ENCODE measurements at places on chromosomes 6 and 20.

- DNase-seq, result no peak
Measured at GRCh38 chr6:112360498-112360897, 13.4 kb downstream of the RFPL4B start.

DNA sequence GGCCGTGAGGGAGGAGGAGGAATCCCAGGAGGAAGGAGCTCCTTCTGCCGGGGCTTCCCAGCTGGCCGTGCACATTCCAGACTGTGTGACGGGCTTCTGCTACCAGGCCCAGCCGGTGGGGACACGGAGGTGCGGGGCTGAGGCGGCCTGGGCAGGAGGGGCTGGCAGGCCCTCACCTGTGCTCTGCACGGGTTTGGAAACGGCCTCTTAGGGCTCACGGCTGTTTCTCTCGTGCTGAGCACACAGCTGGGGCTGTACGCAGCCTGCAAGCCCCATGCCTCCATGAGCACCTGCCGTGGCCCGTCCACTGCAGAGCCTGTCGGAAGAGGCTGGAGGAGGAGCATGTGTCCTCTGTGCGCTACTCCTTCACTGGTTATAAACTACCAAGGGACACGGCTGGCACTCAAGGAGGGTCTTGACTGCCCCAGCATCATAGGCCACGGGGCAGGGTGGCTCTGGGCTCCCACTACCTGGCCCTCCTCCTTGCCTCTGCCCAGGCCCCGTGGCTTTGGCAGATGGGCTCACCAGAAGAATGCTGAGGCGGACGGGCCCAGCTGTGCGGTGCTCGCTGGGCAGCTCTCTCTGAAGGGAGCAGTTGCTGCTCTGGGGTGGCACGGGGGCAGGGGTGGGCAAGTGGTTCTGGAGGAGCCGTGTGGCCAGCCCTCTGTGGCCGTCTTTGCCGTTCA lies 15.8 kb downstream of the NPEPL1 start:
- no peak for DNase-seq

GRCh38 chr6:129801909-129802308 lies 59.2 kb downstream of the TMEM244 start:
- DNase-seq, result no peak

- no peak for DNase-seq
Measured at GRCh38 chr6:138422861-138423260, 18.8 kb downstream of the HEBP2 start.

DNA sequence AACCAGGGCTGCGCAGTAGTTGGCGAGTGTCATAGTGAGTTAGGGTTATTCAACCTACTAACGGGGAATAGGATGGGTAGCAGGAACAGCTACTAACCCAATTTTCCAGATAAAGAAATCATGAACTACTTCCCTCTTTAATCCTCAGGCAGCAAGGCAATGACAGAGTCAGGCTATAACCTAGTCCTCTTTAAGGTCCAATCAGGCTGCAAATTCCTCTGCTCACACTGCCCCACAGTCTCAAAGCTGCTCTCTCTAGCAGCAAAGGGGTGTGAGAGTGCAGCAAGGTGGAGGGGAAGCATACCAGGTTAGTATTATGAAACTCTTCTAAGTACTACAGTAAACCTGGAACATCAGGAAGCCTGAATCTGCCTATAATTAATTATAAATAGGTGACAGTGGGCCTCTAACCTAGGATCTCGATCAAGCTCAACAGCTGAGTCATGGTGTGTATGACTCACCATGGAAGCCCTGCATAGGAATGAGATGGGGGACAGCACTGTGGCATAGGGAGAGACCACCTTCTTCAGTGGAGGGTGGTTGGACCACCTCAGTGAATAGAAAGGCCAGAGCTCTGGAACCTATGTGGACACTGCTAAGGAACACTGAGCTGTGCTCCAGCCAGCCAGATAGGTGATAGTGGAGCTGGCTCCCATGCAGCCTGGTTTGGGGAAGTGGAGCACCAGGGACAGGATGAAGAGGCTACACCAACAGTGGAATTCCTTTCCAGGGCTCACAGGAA lies 7.9 kb downstream of the PEX6 start:
- no peak for DNase-seq

DNA sequence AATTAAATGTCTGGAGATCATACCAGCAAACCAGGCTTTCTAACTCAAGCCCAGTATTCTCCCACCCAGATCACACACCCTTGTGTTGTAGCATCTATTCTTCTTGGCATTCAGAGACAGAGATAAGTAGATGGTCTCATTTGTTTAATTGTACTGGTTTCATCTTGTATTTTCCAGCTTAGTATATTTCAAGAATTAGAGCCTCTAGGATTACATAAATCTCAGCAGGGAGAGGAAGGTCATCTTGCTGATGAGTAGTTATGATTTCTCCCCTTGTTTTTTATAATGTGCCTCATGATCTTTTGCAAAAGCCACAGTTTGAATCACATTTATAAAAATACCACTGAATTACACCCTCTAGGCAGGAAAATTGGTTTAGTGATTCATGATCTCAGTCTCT lies 106.6 kb upstream of the NRSN1 start:
- no peak for DNase-seq

DNA sequence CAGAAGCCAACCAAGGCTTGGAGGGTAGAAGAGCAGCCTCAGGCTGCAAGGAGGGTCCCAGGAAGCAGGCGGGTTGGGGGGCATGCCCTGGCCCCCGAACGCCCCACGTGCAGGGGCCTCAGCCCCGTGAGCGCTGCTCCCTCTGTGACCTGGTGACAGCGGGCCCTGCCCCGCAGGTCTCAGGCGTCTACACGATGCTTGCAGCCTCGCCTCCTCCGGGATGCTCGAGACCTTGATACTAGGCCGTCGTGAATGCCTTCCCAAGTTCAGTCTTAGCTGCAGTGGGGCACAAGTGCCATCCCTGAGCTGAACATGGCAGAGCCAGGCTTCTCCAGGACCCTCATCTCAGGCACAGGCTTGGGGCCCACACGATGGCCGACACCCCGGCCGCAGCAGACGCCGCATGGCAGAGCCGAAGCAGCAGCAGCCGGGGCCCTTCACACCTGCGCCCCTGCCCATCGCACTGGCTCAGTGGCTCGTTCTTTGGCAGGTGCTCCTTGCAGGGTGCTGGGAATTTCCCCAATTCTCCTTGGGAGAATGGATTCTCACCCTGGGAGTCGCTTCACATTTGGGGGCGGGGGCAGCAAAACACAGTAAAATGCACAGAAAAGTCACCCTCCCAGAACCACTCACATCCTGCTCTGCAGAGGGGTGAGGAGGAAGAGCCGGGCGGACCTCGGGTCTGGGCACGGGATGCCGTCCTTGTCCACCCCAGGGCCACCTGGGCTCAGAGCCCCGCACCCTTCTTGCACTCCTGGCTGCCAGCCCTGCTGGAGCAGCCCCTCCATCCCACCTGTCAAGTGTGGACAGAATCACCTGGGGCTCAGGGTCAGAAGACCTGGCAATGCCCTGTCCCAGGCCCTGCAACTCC lies 161.8 kb downstream of the DLL1 start:
- no peak for DNase-seq

GRCh38 chr6:24126586-24127192 lies 674 bp downstream of the NRSN1 start:
- DNase-seq, result peak; percentile 11

DNA sequence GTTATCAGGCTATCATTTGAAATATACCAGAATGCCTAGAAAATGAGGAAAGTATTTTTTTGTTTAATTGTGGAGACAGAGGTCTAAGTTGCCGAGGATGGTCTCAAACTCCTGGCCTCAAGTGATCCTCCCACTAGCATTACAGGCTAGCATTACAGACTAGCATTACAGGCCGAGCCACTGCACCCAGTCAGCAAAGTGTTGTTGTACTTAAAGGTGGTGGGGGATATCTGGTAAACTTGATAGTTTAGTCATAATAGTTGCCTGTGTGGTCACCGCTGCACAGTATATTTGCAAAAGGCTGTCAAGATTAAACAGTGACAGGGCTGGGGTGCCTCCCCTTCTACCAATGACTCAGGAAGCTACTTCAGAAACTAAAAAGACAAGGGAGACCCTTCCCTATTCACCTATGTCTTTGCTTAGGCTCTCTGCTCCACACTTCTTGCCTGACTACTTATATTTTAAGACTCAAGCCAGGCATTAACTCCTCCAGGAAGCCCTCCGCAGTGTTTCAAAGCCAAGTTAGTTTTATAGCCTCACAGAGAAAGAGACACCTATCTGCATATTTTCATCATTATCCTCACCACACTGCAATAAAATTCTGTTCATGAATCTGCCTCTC lies 3.1 kb upstream of the AKIRIN2 start:
- DNase-seq, result peak; percentile 69

DNA sequence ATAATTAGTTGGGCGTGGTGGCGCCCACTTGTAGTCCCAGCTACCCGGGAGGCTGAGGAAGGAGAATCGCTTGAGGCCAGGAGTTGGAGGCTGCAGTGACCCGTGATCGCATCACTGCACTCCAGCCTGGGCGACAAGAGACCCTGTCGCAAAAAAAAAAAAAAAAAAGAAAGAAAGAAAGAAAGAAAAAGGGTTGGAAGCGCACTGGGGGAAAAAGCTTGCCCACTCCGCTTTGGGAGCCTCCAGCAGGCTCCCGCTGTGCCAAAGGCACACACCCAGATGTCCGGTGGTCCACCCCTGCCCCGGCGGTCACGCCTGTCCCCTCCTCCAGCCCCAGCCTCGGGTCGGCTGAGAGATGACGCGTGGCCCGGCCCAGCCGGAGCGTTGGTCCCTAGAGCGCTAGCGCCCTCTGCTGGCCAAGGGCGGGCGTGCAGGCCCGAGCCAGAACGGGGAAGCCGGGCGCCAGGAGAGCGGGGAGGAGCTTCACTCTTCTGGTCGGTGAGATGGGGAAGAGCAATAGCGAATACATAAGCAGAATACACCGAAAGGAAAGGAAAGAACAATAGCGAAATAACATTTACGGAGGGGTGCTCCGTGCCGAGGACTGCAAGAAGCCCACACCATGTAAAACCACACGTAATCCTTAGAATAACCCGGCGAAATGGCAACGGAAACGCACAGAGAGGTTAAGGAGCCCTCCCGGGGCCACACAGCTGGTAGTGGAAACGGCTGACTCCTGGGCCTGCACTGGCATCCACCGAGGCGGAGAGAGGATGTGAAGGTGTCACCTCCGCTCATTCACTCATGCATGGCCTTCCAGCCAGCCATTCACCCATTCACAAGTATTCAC lies 41.7 kb downstream of the UBE2V1 start:
- DNase-seq, result peak; percentile 96

Measured in activated CD4-positive, alpha-beta T cell treated with anti-CD3 and anti-CD28 coated beads, Interleukin-2, amount 50 U/mL, for 48 hours (primary cell).